Activated T-helper 2 cell treated with anti-CD3 and anti-CD28 coated beads, Interferon-gamma antibody, Interleukin-2, Interleukin-4, amounts not matched to agents 10 μg/mL and 5 μg/mL and 100 μg/mL, durations not matched to agents 14 hours and 24 hours and 36 hours (primary cell): ENCODE measurements at places on chromosomes 4 and X.

GRCh38 chr4:16579866-16580265 is 318.6 kb downstream of the LDB2 start:
- H3K27ac ChIP-seq: no peak overlapping the region
- no peak overlapping the region for H3K4me3 ChIP-seq
- H3K4me1 ChIP-seq: no peaks in the 10 kb centered on the region
- no peaks in the 10 kb centered on the region for H3K36me3 ChIP-seq

DNA sequence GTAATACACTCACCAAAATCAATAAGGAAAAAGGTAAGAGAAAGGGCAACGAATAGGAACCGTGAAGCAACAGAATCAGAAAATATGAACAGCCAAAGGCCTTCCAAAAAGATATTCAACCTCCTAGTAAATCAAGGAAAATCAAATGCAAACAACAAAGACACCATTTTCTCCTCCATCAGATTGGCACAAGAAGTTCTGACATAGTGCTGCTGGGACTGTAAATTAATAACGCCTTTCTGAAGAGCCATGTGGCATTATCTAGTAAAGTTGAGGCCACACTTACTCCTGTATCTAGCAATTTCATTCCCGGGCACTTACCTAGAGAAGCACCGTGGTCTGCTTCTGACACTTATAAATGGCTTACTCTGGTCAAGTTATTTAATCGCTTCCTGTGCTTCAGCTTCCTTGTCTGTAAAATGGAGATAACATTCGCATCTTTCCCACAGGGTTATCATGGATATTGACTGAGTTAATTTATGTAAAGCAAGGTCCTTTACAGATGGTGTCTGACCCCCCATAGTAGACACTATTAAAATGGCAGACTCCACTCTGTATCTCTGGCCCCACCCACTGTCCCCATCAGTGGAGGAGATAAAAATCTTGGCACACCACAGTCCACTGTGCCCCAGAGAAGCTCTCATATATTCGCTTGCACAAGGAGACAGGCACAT is 20.5 kb upstream of the ENPP6 start:
- H3K27ac ChIP-seq: peak overlapping the region; percentile 85
- H3K4me3 ChIP-seq: no peak overlapping the region
- no peak for DNase-seq
- H3K36me3 ChIP-seq: no peaks in the 10 kb centered on the region
- no peaks in the 10 kb centered on the region for H3K27me3 ChIP-seq
- peaks cover 37% of the 10 kb centered on the region for H3K4me1 ChIP-seq

GRCh38 chr4:8391972-8392371 is 48.6 kb downstream of the ACOX3 start:
- no peaks in the 10 kb centered on the region for H3K27me3 ChIP-seq
- peaks cover 4% of the 10 kb centered on the region for H3K4me1 ChIP-seq
- no peak overlapping the region for H3K4me3 ChIP-seq
- H3K27ac ChIP-seq: no peak overlapping the region
- no peak for DNase-seq

DNA sequence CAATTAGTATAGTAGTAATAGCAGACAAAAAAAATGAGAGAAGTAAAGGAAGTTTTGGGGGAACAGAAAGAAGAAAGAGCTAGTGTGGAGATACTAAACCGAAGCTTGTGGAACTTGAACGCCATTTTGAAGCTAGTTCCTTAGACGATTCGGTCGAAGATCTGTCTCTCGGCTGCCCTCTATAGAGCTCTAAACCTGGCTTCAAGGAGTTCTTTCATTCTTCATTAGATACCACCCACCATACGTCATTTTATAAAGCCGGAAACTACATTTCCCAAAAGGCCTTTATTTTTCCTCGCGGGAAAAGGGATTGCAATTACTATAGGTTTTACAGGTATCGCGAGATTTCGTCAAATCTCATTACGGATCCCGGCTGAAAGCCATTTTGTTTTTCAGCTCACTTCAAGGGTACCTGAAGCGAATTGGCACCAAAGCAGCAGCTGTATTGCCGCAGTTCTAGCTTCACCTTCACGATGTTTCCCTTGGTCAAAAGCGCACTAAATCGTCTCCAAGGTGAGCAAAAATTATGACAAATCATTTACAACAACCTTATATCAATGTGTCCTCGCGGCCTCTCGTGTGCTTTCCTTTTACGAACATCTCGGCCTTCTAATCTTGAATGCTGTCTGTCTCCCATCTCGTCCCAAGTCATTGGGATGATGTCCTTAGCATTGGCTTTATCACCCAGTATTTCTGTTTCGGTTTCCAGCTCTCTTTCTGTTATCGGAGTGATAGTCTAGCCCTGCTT is at the start of gene COX7B:
TSS of gene COX7B (plus strand) at position 388 of the 748 bp plus-strand sequence. CDS start at position 474, 86 bp downstream.
- DNase-seq: peak; percentile 67
- H3K4me3 ChIP-seq: peak within 1 kb of the TSS; percentile 94
- peaks cover 27% of the 10 kb centered on the region for H3K36me3 ChIP-seq
- no peaks in the 10 kb centered on the region for H3K27me3 ChIP-seq

DNA sequence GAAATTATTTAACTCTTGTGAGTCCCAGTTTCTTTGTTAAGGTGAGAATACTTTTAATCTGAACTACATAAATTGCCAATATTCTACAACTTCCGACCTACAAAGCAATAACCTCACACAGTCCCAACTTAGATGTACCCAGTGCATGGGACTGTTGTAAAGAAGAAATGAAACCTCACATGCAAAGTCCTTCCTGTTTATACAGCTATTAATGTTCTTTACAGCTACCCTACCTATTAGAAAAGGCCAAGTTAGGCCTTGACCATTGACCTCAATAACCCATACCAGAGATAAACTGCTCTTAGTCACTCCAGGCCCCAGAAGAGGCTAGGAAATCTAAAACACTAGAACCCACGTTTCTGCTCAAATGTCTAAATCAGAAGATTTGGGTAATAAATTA is 920.1 kb upstream of the TENM3 start:
- no peak for DNase-seq
- no peaks in the 10 kb centered on the region for H3K27me3 ChIP-seq
- H3K36me3 ChIP-seq: no peaks in the 10 kb centered on the region

DNA sequence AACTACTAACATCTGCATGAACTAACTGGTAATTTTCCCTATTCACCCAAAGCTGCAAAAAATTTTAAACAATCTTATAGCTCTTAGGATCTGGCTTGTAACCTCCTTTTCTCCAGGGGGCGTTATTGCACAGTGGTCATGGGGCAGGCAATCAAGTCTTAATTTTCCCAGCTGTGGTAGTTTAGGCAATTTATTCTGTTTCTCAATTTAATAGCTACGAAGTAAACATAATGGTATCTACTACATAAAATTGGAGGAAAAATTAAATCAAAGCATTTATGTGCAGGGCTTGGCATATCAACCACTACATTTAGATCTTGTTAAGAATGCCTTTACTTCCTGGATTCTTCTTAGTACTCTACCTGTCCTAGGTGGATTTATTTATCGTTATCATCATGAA is 137.4 kb upstream of the GUCY1A1 start:
- H3K36me3 ChIP-seq: no peaks in the 10 kb centered on the region
- H3K4me3 ChIP-seq: no peak overlapping the region
- H3K27me3 ChIP-seq: no peaks in the 10 kb centered on the region
- DNase-seq: no peak
- peaks cover 2% of the 10 kb centered on the region for H3K4me1 ChIP-seq

DNA sequence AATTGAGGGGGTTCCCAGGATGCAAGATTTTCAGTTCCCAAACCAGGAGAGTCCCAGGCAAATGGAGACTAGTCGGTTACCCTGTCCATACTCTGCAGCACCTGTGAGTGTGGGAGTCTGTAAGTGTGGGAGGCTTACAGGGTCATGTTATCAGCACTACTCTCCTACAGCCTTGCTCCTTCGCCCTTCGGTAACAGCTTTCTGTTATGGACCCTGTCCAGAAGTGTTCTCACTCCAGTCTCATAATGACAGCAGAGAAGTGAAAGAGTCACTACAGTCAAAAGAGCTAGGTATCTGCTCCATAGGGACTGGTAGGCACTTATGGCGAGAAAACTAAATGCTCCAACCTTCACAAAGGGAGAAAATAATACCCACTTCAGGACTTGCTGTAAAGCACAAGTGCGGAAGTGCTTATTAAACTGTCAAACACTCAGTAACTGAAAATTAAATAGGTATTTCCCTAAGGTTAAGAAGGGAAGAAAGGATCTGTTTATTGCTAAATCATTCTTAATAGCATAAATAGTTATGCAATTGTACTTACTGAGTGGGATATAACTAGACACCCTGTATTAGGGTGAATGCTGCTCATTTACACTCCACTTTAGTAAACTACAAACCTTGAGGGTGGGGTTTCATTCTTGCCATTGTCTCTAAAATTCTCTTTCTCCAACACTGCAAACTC is 2.7 kb upstream of the ADH7 start:
- no peak overlapping the region for H3K4me3 ChIP-seq
- H3K27me3 ChIP-seq: peaks cover 7% of the 10 kb centered on the region
- H3K27ac ChIP-seq: no peak overlapping the region
- no peaks in the 10 kb centered on the region for H3K4me1 ChIP-seq

DNA sequence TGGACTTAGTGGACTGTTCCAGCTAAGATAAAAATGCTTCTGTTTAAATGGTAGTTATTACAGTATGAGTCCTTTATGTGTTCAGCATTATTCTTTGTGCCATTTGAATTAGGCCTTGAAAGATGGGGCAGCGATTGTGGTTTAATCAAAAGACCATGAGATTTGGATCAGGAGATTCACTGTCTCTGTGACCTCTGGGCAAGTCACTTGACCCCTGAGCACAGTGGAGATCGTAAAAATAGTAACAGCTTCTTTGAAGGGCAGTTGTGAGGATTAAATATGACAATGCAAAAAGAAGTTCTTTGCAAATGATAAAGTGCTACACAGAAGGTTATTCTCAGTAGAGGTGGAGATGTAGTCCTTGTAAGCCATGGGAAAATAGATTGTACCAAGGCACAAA is 10.8 kb downstream of the CXCR3 start:
- no peak for DNase-seq
- no peaks in the 10 kb centered on the region for H3K27me3 ChIP-seq
- no peak overlapping the region for H3K4me3 ChIP-seq
- peaks cover 39% of the 10 kb centered on the region for H3K4me1 ChIP-seq

DNA sequence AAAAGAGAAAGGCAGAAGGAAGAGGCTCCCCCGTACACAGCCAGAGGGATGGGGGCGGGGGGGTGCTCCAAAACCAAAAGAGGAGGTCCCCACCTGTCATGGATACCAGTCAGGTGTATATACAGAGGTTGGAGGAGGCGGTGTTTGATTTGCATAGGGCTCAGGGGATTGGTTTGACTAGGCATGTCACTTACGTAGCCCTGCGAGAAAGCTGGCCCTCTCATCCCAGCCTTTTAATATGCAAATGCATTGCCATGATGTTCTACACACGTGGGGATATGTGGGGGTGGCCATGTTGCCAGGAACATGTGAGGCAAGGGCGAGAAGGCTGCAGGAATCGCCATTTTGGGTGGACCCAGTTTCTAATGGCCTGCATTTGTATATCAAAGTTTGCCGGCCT is 38.6 kb downstream of the TMEM150C start:
- H3K36me3 ChIP-seq: no peaks in the 10 kb centered on the region
- H3K27me3 ChIP-seq: peaks cover 1% of the 10 kb centered on the region
- no peak overlapping the region for H3K4me3 ChIP-seq
- no peak overlapping the region for H3K27ac ChIP-seq
- no peak for DNase-seq

DNA sequence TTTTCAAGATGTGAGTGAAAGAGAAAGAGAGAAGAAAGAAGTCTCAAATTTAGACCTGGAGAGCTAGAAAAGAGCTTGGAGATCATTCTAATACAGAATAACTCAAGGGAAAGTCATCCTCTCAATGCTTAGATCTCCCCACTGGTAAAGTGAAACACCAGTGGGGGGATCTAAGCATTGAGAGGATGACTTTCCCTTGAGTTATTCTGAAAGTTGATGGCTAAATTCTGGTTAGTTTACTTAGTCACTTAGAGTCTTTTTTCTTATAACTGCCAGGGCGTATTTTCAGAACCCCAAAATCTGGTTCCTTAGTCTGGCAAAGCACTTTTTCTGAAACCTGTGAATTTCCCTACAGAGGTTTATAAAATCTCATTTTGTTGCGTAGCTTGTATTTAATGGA is 198.6 kb downstream of the ARHGAP24 start:
- no peaks in the 10 kb centered on the region for H3K27me3 ChIP-seq
- no peak for DNase-seq
- no peaks in the 10 kb centered on the region for H3K36me3 ChIP-seq
